ENCODE measurements at places on chromosomes 4 and X. TPM values are rescaled to one million over a fixed set of nuclear protein-coding genes. Genes with fewer than 3 reads are reported as not detected.

- DNase-seq, result no peak
Observed at GRCh38 chr4:140308366-140309123, 64.9 kb upstream of the SCOC start.

DNA sequence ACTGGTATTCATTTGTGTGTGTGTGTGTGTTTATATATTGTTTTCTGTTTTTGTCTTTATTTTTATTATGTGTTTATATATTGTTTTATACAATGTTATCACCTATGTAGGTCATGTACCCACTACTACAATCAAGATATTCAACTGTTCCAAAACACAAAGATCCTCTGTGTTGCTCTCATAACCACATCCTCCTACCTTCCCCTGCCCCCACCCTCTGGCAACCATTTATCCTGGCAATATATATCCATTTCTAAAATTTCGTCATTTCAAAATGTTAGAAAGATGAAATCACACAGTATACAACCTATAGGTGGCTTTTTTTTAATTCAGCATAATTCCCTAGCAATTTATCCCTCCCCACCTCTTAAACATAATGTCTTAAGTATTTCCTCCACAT, 18.8 kb upstream of the RPL34 start:
- DNase-seq, result no peak

DNA sequence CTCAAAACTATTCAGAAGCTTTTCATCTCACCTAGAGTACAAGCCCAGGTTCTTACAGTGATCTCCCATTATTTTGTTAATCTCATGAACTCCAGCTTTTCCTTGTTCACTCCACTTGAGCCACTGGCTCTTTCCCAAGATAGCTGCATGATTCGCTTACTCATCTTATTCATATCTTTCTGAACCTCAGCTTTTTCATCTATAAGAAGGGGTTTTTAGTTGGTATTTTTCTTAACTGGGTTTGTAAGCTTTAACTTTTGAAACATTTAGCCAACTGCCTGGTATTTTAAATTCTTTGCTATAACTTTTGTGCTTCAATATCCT, 24.0 kb downstream of the GIMD1 start:
- no peak for DNase-seq

DNA sequence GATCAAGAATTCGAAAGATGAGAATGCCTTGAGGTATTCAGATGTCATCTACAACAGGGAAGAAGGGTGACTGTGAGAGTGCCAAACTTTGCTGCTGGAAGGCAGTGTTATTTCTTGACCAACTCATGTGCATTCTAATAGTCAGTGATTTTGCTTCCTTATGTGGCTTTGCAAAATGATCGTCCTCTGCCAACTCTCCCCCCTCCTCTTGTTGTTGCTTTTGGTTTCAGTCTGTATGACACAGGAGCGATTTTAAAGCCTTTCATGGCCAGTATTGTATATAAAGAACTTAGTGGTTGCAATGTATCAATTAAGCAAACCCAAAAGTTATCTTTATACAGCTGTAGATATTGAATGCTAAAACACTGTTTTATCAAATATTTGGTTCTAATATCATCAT, 379.1 kb downstream of the IL1RAPL1 start:
- DNase-seq, result no peak

- DNase-seq, result no peak
Observed at GRCh38 chrX:15866147-15866546, 11.5 kb upstream of the AP1S2 start.

Gene FAM9B
- total RNA-seq, result not detected
